ENCODE measurements at places on chromosomes 2 and 18.

- DNase-seq = no peak
Measured at GRCh38 chr2:207531032-207531952, 1.5 kb downstream of the CREB1 start.

- no peak for DNase-seq
Measured at GRCh38 chr18:49537232-49537896, 24.5 kb upstream of the LIPG start.

GRCh38 chr18:24766376-24766775, 305.9 kb downstream of the HRH4 start:
- no peak for DNase-seq

- no peak for DNase-seq
Measured at GRCh38 chr2:201953880-201954279, 79.8 kb upstream of the FZD7 start.

- DNase-seq = no peak
Measured at GRCh38 chr2:158497486-158497885, 40.7 kb downstream of the PKP4 start.

Measured in GM12864 (cell line).